ENCODE measurements at places on chromosomes 1 and 21. TPM values are rescaled to one million over a fixed set of nuclear protein-coding genes. Genes with fewer than 3 reads are reported as not detected.

The S100A7A gene
- not detected for total RNA-seq

The OLFML2B gene
- total RNA-seq: 18.4 TPM

The LCE2B gene
- not detected for total RNA-seq

The FAM3B gene
- 2.4 TPM for total RNA-seq

The SLC1A7 gene
- total RNA-seq: not detected

The HES5 gene
- not detected for total RNA-seq

The DIRAS3 gene
- total RNA-seq: 2.4 TPM

The SYDE2 gene
- total RNA-seq: 21.4 TPM

The CASQ2 gene
- total RNA-seq: 1.5 TPM

The ANP32E gene
- total RNA-seq: 23.8 TPM

The GREM2 gene
- 1.2 TPM for total RNA-seq

The MTOR gene
- 37.8 TPM for total RNA-seq

The USP16 gene
- total RNA-seq: 45.0 TPM

The OR2T2 gene
- not detected for total RNA-seq

The LPAR3 gene
- 1.4 TPM for total RNA-seq

The NCSTN gene
- 68.0 TPM for total RNA-seq

The CYP4A11 gene
- total RNA-seq: not detected

The ERG gene
- 9.9 TPM for total RNA-seq

The FAM20B gene
- 39.2 TPM for total RNA-seq

The LIPI gene
- total RNA-seq: 7.9 TPM

The ZFP69 gene
- total RNA-seq: 3.6 TPM

The RUNX1 gene
- total RNA-seq: 9.9 TPM

The HEATR1 gene
- 23.0 TPM for total RNA-seq

The LRRN2 gene
- total RNA-seq: 2.8 TPM

The CYP4Z1 gene
- 0.39 TPM for total RNA-seq
